Activated CD8-positive, alpha-beta T cell treated with anti-CD3 and anti-CD28 coated beads for 36 hours (primary cell): ENCODE measurements at places on chromosomes 5 and 9.

DNA sequence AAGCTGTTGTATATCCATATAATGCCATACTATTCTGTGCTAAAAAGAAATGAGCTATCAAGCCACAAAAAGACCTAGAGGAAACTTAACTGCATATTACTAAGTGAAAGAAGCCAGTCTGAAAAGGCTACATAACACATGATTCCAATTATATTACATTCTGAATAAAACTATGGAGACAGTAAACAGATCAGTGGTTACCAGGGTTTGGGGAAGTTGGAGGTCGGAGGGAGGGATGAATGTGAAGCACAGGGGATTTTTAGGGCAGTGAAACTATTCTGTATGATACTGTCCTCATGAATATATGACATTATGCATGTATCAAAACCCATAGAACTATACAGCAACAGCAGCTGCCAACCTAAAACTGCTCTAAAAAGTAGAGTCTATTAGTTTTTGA lies 5.6 kb upstream of the RFK start:
- DNase-seq: no peak

DNA sequence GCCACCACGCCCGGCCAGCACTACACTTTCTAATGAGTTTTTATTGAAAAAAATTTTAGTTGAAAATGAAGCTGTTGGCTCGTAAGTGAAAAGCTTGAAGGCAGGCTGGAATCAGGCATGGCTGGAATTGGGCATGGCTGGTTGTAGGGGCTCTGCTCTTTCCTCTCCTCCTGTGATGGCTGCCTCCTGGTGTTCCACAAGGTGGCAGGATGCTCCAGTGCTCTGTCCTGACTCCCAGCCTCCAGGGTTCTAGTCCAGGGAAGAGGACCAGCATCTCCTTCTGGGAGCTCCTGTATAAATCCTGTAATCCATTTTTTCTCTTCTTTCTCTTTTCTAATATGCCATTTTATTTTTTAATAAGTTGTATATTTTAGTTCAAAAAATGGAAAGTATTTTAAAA lies 57.2 kb upstream of the DHFR start:
- peak; percentile 12 for DNase-seq

DNA sequence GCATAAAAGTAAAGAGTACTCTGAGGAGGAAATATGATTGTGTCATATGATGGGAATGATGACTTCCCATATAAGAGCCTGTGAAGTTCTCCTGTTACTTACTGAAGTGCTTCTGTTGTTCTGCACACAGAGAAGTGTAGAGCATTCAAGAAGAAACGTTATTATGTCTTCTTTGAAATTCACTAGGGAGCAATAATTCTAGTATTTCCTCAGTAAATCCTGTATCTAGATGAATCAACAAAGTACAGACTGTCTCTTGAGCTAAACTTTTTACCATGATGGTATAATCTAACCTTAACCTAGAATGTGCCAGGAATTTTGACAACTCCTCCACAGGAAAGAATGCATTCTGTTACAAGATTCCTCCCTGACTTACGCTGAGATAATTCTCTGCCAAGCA lies 18.9 kb upstream of the GHR start:
- no peak for DNase-seq

GRCh38 chr5:45639040-45639439 lies 57.1 kb downstream of the HCN1 start:
- DNase-seq: no peak

GRCh38 chr5:43039471-43040286 lies 440 bp downstream of the ANXA2R start:
- DNase-seq: peak; percentile 76
